Activated T-helper 17 cell treated with anti-CD3 and anti-CD28 coated beads, Interleukin-2, amount 50 U/mL, for 72 hours (primary cell): ENCODE measurements at places on chromosomes 16 and 17.

GRCh38 chr17:70365091-70365583, 195.8 kb downstream of the KCNJ2 start:
- peak; percentile 60 for ATAC-seq

- ATAC-seq: no peak
Measured at GRCh38 chr17:79154951-79155585, 80.4 kb downstream of the ENGASE start.

GRCh38 chr16:84186685-84187437, at the start of gene TAF1C:
Gene TAF1C, minus strand, starts transcription at chr16:84187057. Its CDS starts 2,069 bp downstream, at chr16:84184988.
- ATAC-seq: peak; percentile 99

- no peak for ATAC-seq
Measured at GRCh38 chr17:42784409-42784808, 4.0 kb downstream of the WNK4 start.

- ATAC-seq: no peak
Measured at GRCh38 chr16:72429671-72430081, 257.7 kb upstream of the PMFBP1 start.

- ATAC-seq: no peak
Measured at GRCh38 chr17:45197108-45197507, 24.6 kb upstream of the FMNL1 start.

DNA sequence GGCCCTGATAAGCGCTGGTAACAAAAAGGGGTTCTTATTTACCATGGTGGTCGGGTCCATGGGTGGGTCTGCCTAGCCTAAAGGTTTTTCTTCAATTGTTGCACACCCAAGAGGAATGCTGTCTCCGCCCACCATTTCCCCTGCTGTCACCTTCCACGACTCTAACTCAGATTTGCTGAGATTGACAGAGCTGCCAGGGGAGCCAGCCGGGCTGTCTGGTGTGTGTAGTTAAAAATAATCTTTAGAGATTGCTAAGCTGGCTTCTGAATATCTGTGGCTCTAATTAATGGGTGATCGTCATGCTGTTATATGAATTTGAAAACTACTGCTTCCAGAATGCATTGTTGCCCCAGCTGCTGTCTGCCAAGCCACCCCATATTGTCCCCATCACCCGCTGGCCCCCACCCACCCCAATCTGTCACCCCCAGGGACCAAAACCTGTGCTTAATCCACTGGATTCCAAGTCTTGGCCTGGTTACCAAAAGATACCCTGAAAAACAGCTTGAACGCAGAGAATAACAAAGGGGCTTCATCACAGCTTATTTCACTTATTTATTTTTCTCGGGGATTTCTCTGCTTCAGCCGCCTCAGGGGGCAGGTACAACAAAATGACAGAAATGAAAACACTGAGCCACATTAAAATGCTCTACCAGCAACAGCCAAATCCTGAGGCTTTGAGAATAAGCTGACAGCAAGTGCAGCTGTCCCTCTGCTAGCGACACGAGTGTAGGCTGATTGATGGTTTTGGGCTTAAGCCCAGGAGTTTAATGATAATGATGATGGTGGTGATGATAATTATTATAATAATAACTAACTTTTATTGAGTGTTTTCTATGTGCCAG, 46.1 kb upstream of the NLK start:
- no peak for ATAC-seq

DNA sequence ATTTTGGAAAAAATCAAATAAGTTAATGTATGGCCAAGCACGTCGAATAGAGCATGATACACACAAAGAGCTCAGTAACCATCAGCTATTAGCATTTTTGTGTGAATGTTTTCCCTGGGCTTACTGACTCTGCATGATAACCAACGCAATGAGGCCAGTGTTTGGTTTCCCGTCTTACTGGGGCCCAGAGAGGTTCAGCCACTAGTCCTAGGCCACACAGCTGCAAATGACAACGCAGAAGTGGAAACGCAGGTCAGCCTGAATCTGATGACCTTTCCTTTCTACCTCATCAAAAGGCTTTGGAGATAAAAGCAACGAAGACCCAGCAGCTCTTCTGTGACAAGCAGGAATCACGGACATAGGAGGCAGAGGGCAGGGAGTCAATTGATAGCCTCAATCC, 7.2 kb upstream of the CACNG4 start:
- ATAC-seq: no peak
